ENCODE measurements at places on chromosomes 3 and 15.

DNA sequence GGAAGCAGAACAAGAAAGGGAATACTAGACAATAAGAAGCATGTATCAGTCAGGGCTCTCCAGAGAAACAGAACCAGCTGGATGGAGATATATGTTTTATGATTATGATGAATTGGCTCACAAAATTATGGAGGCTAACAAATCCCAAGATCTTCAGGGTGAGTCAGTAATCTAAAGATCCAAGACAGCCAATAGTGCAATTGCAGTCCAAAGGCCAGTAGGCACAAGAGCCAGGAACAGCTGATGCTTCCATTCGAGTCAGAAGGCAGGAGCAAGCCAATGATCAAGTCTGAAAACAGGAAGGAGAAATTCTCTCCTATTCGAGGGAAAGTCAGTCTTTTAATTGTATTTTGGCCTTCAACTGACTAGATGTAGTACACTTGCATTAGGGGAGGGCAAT is 164.9 kb upstream of the ST8SIA2 start:
- DNase-seq: no peak

DNA sequence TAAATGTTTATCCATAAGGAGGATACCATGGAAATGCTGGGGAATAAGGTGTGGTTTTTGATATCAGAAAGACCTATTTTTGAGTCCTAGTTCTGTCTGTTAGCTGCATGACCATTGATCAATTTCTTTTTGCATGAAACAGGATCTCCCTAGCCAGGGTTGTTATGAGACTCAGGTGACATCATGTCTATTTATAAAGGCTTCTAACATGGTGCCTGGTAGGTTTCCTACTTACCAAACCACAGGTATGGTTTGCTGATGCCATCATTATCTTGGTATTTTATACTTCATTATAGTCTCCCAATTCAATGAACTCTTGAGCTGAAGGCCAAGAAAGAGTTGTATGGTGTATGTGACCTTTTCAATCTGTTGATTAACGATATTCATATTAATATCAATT is 144.0 kb downstream of the CLSTN2 start:
- no peak for DNase-seq

DNA sequence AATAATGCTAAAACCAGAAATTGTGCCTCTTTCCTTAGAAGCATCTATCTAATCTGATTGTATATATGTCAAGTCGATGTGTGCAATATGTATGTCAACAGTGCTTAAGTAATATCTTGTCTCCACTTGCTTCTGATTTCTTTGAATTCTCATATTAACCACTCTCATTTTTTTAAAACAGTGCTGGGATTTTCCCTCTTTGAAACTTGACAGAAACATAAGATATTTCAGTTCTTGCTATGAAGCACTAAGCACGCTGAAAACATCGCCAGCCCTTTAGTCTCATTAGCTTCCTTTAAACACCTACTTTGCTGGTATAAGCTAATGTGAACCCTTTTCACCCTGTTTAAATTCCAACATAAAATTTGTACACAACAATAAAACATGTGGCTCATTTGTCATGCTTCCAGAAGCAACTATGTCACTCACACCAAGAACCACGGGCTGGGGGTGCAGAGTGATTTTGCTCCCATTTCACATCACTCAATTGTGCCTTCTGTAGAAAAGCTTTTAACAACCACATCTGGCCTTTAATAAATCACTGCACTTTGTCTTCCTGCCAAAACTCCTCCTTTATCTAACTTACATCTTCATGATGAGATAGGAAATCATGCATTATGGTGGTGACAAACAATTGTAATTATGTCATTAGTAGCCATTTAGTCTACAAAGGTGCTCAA is 185.2 kb downstream of the FOXP1 start:
- no peak for DNase-seq

GRCh38 chr3:189563853-189564563 is 67.2 kb upstream of the TP63 start:
- no peak for DNase-seq

DNA sequence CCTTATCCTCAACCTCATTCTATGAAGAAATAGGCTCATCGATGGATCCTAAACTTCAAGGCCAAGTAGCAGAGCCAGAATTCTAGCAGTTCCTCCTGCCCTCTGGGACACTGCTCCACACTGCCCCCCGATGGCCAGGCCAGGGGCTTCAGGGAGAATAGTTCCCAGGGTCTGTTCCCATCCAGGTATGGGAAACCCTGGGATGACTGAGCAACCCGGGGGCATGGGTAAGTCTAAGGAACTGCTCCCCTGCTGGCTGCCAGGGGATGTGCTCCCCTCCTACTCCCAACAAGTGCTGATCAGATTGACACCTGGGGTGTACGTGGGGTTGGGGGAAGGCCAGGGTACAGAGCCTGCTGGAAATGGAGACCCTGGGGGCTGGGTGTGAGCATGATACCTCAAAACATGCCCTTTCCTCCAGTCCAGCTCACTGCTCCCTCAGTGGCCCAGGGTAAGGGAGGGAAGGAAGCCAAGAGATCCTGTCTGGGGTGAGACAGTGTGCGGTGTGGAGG is 7.6 kb downstream of the ULK3 start:
- peak; percentile 47 for DNase-seq

DNA sequence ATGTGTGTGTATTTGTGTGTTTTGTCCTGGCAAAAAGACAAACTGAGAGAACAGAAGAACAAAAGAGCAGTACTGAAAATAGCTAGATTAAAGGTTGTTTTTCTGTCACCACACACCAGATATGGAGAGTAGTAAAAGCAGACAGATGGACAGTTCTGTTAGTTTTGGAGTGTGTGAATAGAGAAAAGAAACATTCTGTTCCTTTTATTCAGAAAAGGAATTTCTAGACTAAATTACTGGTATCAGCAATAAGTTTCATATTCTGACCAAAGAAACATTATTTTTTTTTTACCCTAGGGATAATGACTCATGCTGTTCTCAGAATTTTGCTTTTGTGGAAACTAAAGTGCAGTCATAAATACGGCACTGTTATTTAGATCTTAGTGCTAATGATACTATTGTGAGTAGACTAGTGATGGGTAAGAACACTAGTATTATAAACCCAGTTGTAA is 32.9 kb downstream of the PIK3CA start:
- no peak for DNase-seq

- DNase-seq: no peak
Measured at GRCh38 chr15:44550256-44550655, 13.3 kb downstream of the EIF3J start.

- no peak for DNase-seq
Measured at GRCh38 chr15:78618064-78618463, 2.7 kb downstream of the CHRNA3 start.

DNA sequence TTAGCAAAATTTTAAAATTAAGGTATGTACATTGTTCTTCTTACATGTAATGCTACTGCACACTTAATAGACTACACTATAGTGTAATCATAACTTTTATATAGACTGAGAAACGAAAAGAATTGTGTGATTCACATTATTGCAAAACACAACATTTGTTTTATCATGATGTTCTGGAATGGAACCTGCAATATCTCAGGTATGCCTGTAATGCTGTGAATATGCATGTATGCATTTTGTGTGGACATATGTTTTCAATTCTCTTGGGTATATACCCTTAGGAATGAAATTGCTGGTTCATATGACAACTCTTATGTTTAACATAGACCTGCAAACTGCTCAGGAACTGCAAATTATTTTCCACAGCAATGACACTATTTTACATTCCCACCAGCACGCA is 38.6 kb upstream of the TJP1 start:
- DNase-seq: no peak

- DNase-seq: no peak
Measured at GRCh38 chr3:119211193-119211592, 29.5 kb downstream of the B4GALT4 start.

DNA sequence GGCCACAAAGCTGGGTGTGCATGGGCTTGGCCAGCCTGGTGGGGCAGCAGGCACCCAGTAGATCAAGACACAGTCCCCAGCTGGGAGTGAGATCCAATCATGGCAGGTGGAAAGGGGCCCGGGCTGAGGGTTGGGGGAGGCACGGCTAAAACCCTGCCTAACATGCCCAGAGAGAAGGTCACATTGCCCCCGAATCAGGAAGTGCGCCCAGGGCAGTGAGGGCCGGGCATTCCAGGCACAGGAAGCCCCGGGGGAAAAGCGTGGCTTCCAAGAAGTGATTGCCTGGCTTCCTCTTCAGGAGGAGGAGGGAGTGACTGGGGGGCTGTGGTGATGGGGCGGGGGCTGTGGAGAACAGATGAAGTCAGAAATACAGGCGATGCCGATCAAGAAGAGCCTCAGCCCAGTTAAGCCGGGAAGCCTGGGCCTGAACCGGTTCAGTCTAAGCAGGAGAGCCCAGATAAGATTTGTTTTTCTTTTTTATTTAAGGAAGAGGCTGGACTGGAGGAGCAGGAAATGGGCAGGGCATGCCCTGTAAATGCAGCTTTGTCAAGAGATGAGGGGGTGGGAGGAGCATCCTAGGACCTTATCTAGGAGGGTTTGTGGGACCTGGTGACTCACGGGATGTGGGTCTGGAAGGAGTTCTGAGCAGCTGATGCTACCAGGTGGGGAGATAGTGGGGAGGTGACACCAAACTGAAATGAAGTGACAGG is 83.9 kb downstream of the CHSY1 start:
- peak; percentile 27 for DNase-seq

GRCh38 chr3:153440311-153440710 is 278.3 kb downstream of the RAP2B start:
- no peak for DNase-seq

DNA sequence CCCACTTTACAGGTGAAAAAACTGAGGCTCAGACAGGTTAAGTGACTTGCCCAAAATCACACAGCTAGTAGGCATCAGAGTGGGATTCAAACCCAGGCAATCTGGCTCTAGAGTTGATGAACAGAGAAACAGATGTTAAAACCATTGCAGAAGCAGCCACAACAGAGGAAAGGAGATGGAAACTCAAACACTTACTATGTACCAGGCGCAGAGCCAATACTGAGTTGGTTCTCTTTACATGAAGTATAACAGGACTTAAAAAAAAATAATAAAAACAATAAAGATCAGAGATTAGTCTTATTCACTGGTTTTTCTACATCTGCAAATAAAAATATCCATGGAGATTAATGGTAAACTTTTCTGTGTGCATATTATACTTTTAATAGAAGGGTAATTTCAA is 84.9 kb upstream of the SPATA12 start:
- DNase-seq: no peak

DNA sequence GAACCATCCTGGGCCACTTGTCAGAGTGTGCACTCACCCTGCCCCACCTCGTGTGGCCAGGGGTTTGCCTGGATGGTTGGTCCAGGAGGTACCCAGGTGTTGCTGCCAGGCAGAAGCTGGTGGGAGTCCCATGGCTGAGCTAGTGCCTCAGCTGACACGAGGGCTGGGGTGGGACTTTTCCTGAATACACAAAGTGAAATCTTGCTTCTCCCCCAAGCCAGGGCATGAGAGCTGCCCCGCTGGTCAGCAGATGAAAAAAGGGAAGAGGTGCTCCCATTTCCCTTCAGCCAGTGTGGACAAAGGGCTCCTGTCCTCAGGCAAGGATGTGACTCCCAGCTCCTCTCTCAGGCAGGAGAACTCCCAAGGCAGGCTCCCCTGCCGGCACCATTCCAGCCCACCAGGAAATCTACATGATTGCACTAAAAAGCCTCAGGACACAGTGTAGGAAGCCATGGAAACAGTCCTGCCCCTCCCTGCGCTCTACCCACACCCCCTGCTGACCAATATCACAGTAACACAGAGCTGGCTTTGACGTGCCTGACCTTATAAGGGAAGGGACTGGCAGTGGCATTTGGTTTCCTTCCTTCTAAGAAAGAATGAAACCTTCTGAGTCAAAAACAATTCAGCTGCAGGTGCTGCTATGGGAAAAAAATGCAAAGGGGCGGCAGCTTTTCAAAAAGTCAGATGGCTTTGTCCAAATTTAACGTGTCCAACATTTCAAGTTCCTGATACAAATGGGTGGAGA is 33.9 kb downstream of the MYO5C start:
- DNase-seq: peak; percentile 24

GRCh38 chr15:22944651-22945050 is 35.5 kb downstream of the CYFIP1 start:
- no peak for DNase-seq

DNA sequence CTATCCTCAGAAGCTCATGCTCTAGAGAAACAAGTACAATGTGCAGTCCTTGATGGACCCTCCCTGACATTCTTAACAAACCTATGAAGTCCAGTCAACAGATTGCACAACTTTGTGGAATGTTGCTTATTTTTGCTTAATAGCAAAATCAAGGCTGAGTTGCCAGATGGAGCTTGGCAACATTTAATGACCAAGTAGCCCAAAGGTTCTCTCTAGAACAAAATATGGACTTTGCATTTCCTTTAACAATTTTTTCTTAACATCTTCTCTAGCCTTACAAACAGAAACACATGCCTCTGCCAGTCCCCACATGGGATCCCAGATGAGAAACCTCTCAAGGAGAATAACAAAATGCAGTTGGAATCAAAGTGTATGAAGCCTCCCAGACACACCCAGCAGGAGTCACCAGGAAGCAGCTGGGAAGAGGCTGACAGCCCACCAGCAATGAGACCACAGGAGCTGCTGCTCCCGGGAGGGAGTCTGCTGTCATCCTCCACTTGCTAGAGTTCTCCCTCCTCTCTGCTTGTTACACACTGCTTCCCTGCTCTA is 422.5 kb upstream of the CDIN1 start:
- no peak for DNase-seq

DNA sequence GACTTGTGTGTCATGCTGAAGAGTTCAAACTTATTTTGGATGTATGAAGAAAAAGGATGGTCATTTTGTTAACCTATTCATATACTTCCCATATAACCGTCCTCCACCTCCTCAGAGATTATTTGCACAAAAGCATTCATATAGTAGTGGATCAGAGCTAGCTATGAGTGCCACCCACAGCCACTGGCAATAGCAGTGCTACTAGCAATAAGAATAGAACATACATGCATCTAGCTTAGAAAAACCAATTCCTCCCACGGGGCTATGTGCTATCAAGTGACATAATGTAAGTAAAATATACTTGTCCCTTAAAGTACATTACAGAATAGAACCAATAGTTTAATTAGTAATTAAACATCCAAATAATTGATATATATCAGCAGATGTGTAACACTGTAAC is 10.3 kb upstream of the ZBED2 start:
- DNase-seq: no peak
